Kasumi-1 (cell line): ENCODE measurements at places on chromosomes 4 and X.

GRCh38 chr4:54660591-54660990 lies 2.8 kb downstream of the KIT start:
- no peak for DNase-seq

GRCh38 chr4:39544580-39545315 lies 17.5 kb upstream of the UGDH start:
- DNase-seq = no peak

- DNase-seq = peak; percentile 20
These were observed 40.2 kb downstream of the SH3KBP1 start for GRCh38 chrX:19846995-19847790.

- DNase-seq = no peak
These were observed 26.0 kb downstream of the AFM start for GRCh38 chr4:73507541-73507940.

- no peak for DNase-seq
These were observed 18.1 kb downstream of the FGFRL1 start for GRCh38 chr4:1029529-1029928.

GRCh38 chr4:86554646-86555045 lies 39.5 kb upstream of the PTPN13 start:
- DNase-seq = peak; percentile 76

DNA sequence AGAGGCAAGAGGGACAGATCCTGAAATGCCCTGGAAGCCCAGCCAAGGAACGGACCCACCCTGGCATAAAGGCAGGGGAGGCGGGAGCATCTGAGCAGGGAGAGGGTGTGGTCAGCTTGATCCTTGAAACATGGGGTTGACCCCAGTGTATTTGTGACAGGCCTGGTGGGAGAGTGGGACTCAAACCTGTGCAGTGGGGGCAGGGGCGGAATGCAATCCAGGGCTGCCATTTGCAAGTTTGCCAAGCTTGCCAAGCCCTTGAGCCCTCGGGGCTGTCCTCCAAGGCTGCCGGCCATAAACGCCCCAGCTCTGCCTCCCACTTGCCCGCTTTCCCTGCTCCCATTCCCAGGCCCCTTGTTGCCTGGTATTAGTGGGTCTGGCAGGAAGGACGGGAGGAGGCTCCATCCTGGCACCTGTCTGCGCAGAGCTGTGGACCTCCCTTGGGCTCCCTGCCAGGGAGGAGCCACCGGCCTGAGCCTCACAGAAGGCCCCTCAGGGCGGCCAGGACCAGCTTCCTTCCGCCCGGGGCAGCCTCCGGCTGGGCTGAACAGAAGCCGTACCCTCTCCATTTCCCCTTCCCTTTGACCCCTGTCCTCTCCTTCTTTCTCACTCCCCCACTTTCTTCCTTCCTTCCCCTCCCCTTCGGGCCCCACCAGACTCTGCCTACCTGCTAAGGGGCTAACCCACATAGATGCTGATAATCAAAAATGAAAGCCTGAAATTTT lies 661 bp downstream of the S100P start:
- DNase-seq = peak; percentile 37

DNA sequence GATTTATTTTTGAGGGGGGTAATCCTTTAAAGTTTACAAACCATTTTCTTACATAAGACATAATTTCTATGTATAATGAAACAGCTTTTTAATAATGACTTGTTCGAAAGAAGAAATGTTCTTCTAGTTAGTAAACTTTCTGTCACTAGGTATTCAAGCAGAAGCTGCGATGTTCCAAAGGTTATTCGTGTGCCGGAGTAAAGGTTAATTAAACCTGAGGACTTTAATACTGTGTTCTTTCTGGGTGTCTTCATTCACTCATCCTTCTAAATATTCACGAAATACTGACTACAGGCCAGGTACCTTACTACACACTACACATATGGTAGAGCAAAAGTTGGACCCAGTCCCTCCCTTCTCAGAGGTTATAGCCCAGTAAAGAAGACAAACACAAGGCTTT lies 96.7 kb downstream of the NR3C2 start:
- no peak for DNase-seq

- no peak for DNase-seq
These were observed 1535.3 kb upstream of the PCDH10 start for GRCh38 chr4:131613824-131614216.

GRCh38 chr4:113154281-113154680 lies 104.8 kb downstream of the ANK2 start:
- no peak for DNase-seq

DNA sequence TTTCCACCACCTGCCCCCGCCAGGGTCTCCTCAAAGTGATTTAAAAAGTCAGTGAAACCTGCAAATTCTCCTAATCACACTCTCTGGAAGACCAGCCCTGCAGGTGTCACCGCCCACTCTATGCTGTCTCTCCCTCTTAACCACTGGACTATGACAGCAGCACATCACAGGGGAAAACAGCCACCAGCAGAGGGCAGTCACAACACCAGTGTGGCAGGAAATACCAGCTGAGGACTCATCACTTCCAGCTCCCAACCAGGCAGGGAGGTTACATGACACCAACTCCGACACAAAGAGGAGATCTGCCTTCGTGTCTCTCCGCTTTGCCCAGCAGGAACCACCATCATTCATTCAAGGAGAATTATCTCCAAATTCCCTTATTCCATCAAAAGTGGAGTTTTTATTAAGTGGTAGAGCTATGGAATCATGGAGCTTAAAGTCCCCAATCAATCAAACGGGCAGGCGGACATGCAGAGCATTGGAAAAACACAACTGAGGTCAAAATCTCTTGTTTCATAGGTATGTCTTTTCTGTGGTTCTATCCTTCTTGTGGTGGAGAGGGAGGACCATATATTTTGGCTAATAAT lies 91.3 kb downstream of the NSUN7 start:
- peak; percentile 89 for DNase-seq

GRCh38 chr4:113409181-113409580 lies 352.4 kb downstream of the CAMK2D start:
- DNase-seq = no peak

DNA sequence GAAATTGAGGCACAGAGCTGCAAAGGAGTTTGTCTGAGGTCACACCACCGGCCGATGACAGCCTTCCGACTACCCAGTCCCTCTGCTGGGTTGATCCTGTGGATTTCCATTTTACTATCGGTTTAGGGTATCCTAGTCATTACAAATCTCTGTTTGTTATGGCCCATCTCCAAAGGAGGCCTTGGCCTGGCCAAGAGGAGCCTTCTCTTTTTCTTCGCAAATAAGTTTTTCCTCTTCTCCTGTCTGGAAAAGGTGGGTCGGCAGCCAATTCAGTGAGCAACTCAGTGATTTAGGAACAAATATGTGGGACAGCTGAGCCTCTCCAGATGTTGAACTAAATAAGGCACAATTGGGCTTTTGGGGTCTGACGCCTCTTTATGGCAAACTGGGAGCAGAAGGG lies 169.2 kb upstream of the RBPJ start:
- DNase-seq = no peak

GRCh38 chr4:15235135-15235534 lies 192.7 kb upstream of the C1QTNF7 start:
- DNase-seq = no peak

GRCh38 chrX:15848576-15848975 lies 6.0 kb downstream of the AP1S2 start:
- DNase-seq = no peak

DNA sequence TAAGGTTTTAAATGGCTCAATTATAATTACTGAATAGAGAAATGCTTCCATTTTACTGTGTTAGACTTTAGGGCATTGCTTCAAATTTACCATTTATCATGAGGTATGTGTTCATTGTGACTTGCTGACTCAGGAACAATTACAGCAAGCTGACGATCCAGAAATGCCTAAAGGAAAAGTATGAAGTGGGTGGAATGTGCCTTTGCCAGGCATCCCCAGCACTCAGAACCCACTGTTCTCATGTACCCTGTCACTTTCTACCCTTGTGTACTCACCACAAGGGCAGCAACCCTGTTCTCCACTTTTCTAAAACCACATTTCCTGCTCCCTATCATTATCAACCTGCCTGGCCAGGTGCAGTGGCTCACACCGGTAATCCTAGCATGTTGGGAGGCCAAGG lies 41.5 kb downstream of the QRFPR start:
- DNase-seq = no peak

GRCh38 chrX:149853925-149854324 lies 27.1 kb upstream of the MAGEA8 start:
- DNase-seq = no peak

- no peak for DNase-seq
These were observed 12.4 kb downstream of the LIMCH1 start for GRCh38 chr4:41550308-41550707.

GRCh38 chr4:177001271-177002175 lies 208.8 kb upstream of the VEGFC start:
- peak; percentile 55 for DNase-seq

- no peak for DNase-seq
These were observed 175.3 kb downstream of the TSPAN5 start for GRCh38 chr4:98482847-98483806.

GRCh38 chr4:101621120-101621519 lies 169.4 kb upstream of the BANK1 start:
- DNase-seq = no peak

DNA sequence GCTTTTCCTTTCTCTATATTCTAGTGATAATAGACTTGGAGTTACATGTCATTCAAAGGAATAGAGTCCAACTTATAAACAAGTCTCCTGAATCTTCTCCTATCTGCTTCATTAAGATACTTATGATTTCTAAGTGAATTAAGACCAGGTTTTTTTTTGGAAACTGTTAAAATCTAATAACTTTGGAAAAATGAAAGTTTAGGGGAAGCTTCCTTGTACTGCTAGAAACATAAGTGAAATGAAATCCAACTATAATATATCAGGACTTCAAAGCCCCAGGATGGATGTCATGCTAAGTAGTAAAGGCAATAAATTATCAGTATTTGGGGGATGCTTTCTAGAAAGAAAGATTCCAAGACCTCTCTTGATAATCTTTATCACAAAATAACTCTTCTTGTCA lies 24.8 kb downstream of the GRIA2 start:
- no peak for DNase-seq

DNA sequence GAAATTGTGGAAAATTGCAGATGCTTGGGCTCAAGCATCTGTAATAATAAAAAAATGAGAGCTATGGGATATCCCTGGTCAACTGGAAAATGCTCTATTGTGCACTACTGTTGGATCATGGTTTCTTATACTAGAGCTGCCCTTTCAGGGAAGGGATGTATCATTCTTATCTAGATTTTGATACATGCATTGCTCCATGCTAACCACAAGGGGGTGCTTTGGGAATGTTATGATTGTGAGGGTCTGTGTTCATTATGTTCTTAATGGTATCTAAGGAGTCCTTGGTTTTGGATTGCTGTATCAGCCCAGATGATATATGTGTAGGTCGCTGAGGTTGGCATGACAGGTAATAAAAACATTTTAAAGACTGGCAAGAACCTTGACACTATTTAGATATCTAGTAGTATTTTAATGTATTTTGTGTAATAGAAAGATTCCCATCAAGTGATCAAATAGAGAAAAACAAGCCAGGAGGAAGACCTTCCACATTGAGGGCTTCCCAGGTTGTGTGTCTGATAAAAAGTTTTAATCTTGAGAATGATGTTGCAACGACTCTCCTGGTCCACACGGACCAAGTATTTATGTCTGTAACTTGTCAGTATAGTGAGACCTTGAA lies 49.2 kb upstream of the TLR2 start:
- DNase-seq = peak; percentile 74

GRCh38 chr4:87216469-87216868 lies 3.9 kb downstream of the KLHL8 start:
- DNase-seq = no peak

GRCh38 chr4:179307297-179308136 lies 1865.3 kb upstream of the AGA start:
- peak; percentile 62 for DNase-seq

GRCh38 chr4:185115827-185116232 lies 27.2 kb upstream of the SLC25A4 start:
- DNase-seq = no peak

- DNase-seq = no peak
These were observed 115.3 kb upstream of the BCOR start for GRCh38 chrX:40213092-40213491.

- DNase-seq = no peak
These were observed 332.7 kb downstream of the RAPGEF2 start for GRCh38 chr4:159435561-159436023.

DNA sequence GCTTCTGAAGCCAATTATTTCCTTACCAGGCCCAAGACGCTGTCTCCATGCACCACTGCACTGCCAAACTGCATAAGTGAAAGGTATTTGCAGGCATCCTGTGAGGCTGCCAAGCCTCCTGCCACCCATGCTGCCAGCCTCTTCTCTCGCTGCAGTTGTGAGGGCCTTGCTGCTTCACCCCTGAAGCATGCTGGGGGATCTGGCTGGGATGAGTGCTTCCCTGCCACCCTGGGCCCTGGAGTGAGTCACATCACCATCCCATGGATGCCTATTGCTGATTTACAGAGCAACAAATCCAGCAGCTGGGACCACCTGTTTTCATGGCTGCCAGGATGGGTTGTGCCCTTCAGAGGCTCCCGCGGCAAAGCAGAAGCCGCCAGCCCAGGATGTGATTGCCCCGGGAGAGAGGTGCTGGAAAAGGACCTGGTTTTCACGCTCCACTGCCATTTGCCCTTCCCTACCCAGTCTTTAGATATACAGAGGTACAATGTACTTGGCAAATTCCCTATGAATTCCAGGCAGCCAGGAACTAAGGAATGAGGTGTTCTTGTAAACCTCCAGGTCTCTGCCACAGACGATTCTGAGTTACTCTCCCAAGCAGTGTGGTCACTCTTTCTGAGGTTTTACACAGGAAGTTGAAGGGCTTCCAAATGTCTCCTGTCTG lies 41.5 kb upstream of the PTCHD1 start:
- DNase-seq = no peak
